Activated CD4-positive, alpha-beta T cell treated with anti-CD3 and anti-CD28 coated beads, Interleukin-2, amount 50 U/mL, for 1 hour (primary cell): ENCODE measurements at places on chromosomes 2 and 18.

- DNase-seq: no peak
Observed at GRCh38 chr2:3257826-3258225, 119.8 kb downstream of the EIPR1 start.

- DNase-seq: no peak
Observed at GRCh38 chr2:1691366-1691765, 52.9 kb downstream of the PXDN start.

- no peak for DNase-seq
Observed at GRCh38 chr2:86825036-86825692, 34.5 kb upstream of the CD8A start.

DNA sequence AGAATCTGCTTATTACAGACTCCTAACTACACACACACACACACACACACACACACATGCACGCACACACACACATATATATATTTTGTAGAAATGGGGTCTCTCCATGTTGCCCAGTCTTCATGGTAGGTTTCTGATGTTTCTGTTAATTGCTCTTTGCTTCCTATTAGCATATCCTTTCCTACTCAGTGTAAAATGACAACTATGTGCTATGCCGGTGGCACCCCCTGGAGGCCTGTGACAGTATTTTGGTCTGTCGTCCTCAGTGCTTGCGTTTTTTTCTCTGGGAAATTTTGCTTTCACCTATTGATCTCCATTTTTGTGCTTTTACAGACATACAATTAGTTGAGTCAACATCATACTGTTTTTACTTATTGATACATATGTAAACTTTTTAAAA is 322.1 kb downstream of the LRRTM1 start:
- no peak for DNase-seq

DNA sequence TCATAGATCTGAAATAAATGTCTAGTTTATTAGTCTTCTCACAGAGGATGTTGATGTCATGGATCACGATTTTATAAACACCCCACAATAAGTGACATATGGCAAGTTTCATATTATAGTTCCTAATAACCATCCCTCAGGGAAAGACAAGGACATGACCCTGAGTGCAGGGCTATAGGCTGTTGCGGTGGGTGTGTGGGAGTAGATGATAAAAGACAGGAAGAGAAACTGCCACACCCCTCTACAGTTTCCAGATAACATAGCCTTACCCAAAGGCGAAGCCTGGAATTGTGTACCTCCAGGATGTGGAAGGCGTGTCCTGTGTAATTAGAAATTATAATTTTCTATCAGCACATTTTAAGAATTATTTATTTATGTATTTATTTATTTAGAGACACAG is 2.4 kb upstream of the NEDD4L start:
- no peak for DNase-seq

DNA sequence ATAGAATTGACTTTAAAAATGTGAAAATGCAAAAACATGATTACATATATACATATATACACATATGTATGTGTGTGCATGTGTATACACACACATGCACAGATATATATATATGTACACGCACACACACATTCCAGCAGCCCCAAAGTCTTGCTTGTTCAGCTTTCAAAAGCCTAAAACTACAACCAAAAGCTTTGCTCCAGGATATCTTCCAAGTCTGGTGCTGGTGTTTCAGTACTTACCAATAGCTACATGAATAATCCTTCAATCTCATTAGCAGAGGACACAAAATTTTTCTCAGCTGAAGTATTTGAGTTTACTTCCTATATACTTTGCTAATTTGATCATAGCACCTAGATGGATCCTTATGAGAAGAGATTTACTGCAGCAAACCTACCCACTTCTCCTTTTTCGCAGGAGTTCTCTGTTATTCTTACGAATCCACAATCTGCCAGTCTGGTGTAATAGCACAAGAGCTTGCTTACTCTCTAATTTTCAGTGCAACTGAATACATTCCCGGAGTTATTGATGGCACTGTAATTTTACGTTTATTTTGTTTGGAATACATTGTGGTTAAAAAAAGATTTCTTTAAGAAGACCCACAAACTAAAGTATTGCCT is 553.3 kb downstream of the ARHGAP15 start:
- DNase-seq: no peak

DNA sequence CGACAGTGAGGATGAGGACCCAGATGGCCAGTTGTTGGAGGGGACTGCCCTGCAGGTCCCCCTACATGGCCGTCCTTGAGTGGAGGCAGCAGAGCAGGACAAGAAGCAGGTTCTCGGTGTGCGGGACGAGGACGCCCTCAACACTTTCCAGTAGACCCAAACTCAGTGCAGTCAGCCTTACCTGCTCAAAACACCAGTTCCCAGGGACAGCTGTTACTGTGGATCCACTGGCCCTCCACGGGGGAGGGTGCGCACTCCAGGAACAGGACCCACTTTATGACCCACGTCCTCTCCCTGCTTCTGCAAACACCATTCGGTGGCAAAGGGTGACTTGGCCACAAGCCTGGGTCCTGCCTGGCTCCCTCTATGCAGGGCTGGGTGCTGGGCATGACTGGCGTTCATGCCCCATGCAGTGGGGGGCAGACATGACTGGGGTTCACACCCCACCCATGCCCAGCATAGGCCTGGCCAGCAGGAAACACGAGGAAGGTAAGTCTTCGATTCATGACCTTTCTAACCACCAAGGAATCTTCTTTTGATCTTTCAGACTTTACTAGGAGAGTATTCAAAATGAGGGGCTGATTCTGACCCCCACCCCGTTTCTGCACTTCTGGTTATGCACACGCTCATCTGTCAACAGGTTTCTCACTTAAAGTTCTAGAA is 233.7 kb downstream of the HDAC4 start:
- no peak for DNase-seq

DNA sequence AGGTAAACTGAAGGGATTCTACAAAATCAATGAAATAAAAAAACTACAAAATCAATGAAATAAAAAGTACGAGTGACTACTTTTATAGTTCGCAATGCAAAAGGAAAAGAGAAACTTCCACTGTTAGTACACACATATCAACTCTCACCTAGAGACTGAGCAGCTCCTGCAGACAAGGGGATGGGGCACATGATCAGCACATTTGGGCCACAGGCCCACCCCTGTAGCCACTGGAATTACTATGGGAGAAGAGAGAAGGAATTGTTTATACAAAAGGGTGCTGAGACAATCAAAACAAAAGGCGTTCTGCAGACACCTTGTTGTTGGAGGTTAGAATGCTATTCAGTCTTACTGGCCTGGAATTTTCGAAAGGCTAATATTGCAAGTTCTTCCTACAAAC is 34.7 kb upstream of the CD226 start:
- DNase-seq: no peak

GRCh38 chr2:60984720-60985119 is 32.8 kb upstream of the PEX13 start:
- DNase-seq: no peak

DNA sequence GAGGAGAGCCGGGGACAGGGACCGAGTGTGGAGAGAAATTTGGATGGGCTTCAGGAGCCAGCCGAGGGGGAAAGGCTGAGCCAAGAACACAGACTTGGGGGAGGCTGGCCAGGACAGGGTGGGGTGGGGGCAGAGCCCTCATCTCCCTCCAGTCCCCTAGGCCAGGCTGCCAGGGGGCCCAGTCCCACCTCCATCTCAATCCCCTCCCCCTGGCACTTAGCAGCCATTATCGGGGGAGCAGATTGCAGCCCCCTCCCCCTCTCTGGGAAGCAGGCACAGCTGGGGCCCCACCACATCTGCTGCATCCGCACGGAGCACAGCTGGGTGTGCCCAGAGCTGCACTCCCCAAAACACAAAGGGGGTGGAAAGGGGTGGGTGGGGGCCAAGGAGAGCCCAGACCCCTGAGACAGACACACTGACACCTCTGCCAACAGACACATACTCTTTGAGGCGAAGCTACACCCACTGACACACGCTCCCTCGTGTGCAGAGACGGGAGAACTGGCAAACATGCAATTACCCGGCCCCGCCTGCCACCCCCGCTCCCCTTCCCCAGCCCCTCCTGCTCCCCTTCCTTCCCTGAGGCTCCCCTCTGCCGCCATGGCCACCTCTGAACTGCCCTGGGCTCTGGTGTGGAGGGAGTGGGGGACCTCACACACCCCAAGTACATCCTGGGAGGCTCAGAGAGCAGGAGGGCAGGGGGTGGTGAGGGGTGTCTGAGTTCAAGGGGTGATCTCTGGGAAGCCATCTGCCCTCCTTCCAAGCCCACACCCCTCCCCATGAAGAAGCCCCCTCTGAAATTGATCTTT is 5.1 kb upstream of the ASIC4 start:
- no peak for DNase-seq

DNA sequence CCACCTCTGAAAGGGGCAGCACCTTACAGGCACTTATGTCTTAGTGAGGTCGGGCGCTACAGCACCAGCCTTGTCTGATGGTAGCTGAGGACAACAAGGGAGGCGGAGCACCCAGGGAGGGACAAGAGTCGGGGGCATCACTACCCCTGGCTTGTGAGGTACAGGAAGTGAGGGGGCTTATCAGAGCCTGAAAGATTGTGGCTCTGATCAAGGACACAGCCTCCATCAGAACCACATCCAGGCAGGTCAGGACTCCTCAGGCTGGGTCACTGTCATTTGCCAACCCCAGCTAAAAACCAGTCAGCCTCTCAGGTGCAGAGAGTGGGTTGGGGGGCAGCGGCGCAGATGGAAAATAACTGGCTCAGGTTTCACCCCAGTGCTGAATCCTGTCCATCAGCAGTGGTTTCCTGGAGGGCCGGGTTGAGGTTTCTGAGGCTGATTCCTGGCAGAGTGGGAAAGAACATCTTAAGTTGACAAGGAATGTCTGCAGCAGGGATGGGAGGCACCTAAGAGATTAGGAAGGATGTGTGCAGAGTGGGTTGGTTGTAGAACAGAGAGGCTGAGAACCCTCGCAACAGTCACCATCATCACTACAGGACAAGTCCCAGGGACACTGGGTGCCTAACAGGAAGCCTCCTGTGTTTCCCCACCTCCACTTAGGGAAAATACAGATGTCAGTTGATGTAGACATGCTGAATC is 45.3 kb downstream of the FBLN7 start:
- DNase-seq: no peak

DNA sequence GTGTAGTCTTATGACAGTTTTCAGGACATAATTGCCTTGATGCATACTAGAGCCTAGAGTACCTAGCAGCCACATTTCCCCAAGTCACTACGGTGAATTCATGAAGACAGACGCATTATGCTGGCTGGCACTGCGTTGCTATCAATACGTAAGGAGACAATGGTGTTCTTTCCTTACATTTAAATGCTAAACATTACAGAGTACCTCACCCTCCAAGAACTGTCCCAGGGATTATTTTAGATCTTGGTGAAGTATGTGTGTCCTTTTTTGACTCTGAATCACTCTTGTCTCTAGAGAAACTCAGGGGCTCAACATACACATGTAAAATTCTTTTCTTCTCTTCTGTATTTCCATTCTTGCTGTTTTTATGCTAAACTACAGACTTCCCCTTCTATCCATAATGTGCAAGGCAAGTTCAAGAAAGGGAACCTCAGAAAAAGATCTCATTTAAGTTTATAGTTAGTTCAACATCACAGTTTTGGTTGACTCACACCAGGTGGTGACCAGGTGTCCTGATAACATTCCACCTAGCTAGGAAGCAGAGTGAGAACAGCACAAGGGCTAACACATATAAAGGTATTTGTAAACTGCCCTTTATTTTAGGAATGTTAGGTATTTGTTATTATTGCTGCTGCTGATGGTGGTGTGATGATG is 212.4 kb upstream of the HNRNPA3 start:
- DNase-seq: no peak

DNA sequence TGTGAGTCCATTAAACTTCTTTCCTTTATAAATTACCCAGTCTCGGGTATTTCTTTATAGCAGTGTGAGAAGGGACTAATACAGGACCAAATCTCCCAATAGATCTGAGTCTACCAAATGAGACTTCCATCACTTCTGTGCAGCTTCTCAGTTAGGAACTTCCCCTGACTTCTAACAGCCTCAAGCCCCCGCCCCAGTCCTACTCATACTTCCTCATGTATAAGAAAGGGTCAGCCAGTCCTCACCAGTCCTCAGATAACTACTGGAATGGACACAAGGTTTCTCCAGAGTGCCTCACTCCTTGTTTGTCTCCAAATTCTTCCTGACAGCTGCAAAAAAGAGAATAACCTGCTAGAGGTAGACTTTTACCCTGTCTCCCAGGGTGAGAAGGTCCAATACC is 19.5 kb downstream of the TTC32 start:
- DNase-seq: no peak

DNA sequence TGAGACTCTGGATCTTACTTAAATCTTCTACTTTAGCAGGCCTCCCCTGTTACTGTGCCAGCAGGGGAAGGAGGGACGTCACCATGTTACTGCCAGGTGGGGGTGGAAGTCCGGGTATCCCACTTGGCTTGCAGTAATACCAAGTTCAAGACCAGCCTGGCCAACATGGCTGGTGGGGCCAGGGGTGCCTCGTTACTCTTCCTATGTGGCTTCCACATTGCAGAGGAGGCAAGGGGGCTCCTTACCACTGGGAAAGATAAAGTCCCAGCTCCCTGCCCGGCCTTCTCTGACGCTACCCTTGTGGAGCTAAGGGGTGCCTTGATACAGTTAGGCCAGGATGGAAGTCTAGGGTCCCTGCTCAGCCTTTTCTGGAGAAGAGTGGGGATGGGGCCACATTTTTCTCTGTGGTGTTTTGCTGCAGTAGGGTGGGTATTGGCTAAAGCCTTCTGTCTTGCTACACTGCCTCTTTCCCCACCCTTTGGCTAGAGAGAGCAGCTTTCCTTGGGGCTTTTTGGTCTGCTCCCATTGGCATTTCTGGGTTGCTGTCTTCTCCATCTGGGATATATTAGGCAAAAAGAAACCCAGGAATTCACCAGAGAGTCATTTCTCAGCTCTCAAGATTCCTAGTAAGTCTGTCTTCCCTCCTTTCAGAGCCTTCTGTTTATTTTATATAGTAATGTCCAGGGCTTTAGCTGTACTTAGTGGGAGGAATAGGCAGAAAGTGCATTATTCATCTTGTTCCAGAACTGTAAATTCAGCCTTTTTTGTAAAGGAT is 21.9 kb downstream of the ELMOD3 start:
- no peak for DNase-seq

GRCh38 chr2:3200420-3200939 is 177.1 kb downstream of the EIPR1 start:
- no peak for DNase-seq

DNA sequence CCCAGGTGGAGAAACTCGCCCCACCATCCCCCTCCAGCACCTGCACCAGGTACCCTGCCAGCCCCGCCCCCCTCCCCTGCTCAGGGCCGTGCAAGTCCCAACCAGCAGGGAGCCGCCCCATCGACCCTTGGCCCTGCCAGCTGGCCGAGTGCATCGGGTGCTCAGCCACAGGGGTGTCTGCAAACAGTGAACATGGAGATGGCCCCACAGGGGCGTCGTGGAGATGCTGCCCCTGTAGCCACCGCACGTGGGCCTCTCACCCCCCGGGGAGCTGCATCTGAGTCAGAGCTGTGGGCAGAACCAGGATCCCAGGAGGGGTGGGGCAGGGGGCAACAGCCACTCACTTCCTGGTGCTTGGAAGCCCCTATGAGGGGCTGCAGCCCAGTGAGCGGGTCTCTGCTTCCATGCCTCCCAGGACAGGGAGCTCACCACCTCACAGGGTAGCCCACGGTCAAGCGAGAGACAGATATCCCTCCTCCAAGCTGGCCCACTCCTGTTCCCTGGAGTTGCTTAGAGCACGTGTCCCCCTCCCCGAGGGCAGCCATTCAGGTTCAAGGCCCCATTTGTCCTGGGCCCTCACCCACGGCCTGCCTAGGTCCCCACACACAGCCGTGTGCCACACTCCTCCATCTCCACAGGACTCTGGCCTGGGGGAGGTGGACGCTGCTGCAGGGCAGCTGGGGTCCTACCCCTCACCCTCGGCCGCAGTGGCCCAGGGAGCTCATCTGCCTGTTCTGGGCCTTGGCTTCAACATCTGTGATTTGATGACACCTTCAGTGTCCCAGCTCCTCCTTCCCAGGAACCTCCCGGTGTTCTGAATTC is 1.1 kb upstream of the MAB21L4 start:
- no peak for DNase-seq
